Fibroblast of the aortic adventitia (primary cell): ENCODE measurements at places on chromosomes 13 and 19.
A peak's percentile ranks its signal among the peaks of the same experiment; 100 is the strongest.

GRCh38 chr19:44607049-44607448, 6.3 kb upstream of the IGSF23 start:
- peak; percentile 44 for DNase-seq

GRCh38 chr19:39347332-39348164, 5.3 kb downstream of the SAMD4B start:
- no peak for DNase-seq

- no peak for DNase-seq
Observed at GRCh38 chr19:55112777-55113569, 4.5 kb downstream of the PPP1R12C start.

DNA sequence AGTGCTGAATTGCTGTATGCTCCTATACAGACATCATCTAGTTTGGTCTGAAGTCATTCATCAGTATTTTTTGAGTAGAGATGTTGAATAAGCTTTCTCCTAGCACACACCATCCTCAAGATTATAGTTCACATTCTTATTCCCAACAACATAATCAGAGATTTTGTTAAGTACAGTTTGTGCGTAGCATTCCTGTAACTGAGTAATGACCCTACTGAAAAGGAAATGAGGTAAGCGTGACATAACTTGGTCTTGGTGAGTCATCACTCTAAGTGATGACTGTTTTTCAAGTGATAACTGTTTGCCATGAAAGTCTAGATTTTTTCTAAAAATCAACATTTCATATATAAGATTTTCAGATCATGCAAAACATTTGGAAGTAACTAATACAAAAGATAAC, 18.5 kb upstream of the FAM216B start:
- peak; percentile 90 for DNase-seq

DNA sequence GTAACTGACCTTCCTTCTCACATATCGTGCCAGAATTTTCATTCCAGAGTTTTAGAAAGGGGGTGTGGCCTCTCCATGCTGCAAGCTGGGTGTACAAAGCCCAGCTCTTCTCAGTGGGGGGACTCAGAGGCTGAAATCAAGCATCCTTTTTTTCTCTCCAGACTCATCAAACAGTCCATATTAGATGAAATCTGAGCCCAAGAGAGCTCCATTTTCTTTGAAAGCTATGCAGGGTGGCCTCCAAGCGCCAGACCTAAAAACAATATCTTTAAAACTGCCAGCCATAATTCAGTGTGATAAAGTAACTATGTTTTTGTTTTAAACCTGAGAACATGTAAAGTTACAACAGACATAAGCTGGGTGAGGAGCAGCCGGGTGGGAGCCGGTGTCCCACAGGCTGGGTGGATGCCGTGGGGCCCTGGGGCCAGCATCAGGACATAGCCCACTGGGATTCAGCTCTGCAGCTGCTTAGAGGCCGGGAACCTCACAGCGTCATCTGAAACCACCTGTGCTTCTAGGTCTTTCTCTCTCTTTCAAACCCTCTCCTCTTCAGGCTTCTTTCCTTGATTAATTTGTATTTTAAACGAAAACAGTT, 249.2 kb downstream of the ZNF536 start:
- DNase-seq: no peak

- DNase-seq: no peak
Observed at GRCh38 chr19:3788996-3789778, 3.0 kb upstream of the MATK start.

DNA sequence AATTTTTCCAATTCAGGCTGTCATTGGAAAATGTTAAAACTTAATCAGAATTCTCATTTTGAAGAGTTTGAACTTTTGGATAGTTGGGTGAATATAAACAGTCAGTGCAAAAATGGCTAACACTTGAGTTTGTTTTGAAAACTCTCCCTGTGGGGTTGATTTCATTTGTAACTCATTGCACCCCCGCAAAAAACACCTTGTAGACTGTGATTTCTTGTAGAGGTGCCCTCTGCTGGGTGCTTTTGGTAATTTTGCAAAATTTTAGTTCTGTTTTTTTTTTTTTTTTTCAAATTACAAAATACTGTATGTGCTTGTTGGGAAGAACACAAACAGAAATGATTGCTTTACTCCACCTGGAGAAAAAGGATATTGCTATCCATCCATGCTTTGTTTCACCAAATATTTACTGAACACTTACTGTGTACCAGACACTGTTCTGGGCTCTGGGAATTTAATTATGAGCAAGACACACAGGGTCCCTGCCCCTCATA, 28.2 kb upstream of the GPI start:
- DNase-seq: peak; percentile 67

GRCh38 chr19:48755084-48755641, at the start of gene FGF21:
Gene FGF21, plus strand, starts transcription at chr19:48755524. Its CDS starts 713 bp downstream, at chr19:48756237.
- no peak for DNase-seq

GRCh38 chr19:13830741-13831536, 35.7 kb downstream of the ZSWIM4 start:
- no peak for DNase-seq

GRCh38 chr13:67369895-67370660, 139.9 kb upstream of the PCDH9 start:
- DNase-seq: peak; percentile 75

DNA sequence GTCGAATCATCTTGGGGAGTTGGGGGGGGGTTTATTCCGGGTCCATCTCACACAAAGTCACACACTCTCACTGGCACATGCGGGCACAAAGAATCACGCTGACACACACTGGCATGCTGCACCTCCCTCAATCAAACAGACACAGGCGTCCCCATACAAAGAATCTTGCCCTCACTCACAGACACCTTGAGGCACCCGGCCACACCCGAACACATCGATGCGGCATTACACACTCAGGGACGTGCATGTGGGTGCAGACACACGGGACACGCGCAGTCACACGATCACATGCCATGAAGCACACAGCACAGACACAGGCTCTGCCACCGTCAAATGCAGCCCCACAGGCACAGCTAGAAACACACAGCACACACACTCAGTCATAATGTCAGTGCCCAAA, 7.8 kb downstream of the NFIX start:
- DNase-seq: no peak

DNA sequence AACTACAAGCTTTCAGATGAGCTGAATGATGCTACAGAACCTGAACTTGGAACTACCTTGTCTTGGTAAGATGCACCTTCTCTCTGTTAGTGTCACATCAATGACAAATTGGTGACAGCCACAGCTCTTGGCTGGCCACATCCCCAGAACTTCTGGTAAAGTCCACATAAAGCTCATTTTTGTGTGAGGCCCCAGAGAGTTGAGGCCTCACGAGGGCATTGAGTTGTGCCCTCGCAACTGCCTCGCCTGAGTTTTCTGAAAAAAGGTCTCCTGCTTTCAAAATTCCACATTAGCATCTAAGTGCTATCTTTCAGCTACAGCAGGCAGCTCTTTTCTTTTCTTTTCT, 42.6 kb downstream of the MRPL57 start:
- DNase-seq: no peak

GRCh38 chr13:52025475-52026245, 1.2 kb downstream of the UTP14C start:
- DNase-seq: no peak

DNA sequence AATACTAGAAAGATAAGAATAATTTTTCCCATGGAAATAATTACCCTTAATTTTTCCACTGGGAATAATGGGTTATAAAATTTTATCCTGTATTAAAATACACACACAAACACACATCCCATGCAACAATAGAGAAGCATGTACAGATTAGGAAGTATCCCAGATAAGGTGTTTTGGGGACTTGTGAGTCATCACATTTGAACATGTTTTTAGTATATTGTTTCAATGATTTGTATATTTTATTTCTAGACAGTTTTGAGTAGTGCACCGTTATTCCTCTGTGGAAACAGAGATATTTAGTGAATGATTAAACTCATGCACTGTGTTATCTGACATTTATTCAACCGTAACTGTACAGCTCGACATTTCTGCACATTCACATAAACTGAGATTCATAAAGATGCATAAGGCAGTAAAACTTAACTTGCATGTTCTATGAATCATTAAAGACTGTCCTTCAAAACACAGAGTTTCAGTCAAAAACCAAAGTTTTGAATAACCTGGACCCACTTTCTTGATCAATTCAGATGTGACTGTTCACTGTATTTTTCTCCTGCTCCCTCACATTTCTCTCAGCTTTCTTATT, 30.1 kb downstream of the KLF12 start:
- DNase-seq: peak; percentile 34

DNA sequence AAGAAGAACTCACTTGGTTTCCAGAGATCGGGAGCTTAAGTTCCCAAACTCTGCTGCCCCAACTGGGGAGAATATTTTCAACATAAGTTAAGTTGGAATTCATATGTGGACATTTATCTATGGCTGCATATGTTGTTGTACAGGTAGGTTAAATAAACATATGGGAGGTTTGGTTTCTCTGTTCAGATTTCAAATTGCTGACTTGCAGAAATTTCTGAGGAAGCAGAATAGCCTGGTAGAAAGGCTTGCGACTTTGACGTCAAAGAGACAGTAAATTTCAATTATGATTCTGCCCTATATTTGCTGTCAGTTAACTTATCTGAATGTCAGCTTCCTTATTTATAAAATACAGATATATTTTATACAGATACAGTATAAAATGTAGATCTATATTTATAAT, 40.0 kb upstream of the TPP2 start:
- DNase-seq: no peak

DNA sequence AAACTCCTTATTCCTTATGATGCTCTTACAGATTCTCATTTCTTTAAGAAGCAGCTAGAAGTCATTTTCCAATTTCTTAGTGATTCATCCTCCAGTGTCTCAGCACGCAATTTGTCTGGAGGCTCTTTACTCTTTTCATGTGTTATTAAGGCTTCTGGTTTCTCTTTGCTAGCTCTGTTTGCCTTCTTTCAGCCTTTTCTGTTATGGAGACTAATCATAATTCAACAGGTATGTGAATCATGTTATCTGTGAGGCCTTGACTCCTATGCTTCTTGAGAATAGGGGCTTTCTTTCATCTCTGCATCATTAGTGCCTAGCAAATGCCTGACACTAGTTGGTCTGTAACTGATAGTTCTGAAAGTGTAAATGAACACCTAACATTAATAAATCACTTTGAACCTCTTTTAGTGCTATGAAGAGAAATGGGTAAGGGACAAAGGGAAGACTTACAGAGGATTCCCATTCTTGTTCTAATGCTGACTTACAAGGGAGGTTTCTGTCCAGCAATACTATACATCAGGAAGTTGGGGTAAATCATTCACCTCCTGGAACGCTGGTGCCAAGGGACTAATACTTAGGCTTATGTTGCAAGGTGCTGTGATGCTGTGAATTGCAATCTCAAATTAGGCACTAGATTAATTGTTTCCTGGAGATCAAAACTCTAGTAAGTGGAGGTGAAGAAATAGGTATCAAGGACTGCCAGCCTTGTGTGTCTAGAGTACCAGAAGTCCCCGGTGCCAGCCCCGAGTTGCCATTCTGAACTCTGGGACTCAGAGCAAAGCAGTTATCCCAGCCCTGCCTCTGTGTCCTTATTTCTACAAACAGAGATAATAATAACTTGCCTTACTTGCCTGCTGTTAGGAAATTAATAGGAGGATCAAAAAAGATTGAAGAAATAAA, 265.6 kb downstream of the DCLK1 start:
- no peak for DNase-seq

GRCh38 chr19:10115392-10116084, 4.0 kb downstream of the P2RY11 start:
- no peak for DNase-seq

- DNase-seq: no peak
Observed at GRCh38 chr13:73325723-73326558, 267.1 kb downstream of the KLF5 start.

DNA sequence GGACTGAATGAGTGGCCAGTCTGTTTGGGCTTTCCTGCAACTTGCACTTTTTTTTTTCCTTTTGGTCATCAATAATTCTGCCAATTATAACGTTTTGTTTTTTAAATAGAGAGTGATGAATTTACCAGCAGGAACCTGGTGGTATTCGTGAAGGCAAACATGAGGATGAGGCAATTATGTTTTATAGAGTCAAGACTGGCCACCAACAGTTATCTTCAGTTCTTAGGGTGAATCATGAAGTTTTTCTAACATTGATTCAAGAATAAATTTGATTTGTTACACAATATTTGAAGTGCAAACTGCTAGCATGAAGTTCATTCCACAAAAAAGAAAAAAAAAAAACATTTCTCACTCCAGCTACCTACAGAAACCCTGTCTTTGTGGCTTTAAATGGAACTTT, 244.5 kb downstream of the SPRY2 start:
- DNase-seq: no peak

DNA sequence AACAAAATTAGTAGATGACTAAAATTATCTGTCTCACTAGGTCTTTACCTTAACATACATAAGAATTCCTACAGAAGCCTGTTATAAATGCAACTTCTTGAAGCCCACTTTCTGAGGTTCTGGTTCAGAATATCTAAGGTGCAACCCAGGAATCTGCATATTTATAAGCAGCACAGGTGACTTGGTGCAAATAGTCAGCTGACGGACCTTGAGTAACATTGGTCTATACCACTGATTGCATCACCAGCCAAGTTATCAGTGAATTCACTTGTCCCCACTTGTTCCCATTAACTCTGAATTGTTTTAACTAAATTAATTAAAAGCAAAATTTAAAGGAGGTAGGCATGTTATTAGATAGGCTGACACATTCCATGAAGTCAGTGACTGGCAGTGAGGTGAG, 109.9 kb downstream of the FRY start:
- DNase-seq: no peak

DNA sequence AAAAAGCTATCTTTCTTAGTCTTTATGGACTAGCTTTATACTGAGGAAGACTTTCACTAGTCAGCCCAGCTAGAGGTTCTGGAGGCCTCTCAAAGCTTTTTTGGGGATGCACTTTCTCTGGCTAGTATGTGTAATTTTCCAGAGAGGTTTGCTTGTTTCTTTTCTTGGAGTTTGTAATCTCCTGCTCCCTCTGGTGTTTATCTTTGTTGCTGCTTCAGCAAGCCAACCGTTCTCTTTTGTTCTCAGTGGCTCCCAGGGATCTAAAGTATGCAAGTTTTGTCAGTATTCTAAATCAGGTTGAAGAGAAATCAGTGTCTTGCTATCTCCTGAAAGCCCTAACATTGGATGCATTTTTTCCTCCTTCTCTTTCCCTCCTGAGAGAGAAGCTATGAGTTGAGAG, 121.1 kb upstream of the MYO16 start:
- peak; percentile 51 for DNase-seq

DNA sequence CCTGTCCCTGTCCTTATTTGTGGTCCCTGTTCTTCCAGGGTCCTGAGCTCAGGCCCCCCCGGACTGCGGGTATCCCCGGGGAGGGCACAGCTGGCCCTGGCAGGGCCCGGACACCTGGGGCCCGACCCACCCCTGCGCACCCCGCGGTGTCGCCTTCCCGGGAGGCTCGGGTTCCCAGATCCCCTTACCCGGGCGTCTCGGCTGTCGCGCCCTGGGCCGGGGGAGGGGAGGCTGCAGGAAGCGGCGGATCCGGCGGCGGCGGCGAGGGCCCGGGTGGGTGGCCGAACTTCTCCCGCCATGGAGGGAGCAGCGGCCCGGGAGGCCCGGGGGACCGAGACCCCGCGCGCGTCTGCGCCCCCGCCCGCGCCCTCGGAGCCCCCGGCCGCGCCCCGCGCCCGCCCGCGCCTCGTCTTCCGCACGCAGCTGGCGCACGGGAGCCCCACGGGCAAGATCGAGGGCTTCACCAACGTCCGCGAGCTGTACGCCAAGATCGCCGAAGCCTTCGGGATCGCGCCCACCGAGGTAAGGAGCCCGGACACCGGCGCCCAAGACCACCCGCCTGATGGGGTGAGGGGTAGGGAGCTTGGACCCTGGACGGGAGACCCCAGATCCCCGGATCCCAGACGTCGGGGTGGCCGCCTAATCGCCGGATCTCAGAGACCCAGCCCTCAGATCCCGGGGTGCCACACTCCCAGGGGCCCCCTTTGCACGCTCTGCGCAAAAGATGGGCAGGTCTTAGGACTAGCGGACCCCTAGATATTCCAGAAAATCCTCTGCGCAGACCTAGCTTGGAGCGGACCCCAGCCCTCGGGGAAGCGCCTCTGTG, at the start of gene GIPC3:
GIPC3 (plus strand) TSS at position 178 of the 826 bp plus-strand sequence; CDS start at position 298, 120 bp downstream.
- no peak for DNase-seq
